Stimulated activated CD8-positive, alpha-beta memory T cell treated with anti-CD3 and anti-CD28 coated beads, Interleukin-7, amount 100 ng/mL, for 24 hours (primary cell): ENCODE measurements at places on chromosomes 3 and 15.

DNA sequence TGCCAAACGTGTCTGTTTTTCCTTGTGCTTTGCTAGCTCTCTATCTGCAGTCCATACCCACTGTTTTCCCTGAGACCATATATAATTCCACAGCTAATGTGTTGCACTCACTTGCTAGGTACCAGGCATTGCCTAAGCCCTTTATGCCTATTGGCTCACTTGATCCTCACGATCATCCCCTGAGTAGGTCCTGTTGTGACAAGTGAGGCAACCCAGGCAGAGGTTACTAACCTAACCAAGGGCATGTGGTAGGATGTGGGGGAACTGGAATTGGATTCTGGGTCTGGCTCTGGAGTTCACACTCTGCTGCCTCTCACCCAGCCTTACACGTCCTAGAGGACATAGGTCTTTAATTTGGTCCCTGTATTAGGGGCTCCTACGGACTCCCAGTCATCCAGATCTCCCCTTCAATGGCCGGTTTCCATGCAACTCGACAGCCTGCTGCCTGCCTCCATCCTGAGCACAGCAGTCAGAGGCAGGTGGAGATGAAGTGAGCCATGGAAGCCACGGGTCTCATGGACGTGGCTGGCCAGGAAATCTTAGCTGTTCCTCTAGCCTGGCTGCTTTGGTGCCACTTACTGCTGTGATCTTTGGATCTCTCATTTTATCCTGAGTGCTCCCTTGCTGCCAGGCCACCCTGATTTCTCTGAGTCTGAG, 38.9 kb upstream of the MYZAP start:
- DNase-seq: no peak

DNA sequence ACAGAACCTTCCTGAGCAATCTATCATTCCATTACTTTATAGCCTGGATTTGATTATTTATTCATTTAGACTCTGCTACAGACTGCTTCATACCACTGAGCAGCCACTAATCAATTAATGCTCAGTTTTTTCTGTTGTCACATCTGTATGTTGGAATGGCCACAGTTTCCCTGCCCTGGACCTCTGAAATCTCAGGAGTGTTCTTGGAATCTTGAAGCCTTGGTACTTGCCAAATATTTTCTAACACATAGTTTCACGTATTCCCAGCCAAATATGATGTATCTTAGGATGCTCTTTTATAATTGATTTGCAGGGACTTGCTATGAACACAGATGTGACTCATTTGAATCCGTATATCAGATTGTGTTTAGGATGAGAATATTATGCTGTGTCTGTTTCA, 225.8 kb downstream of the TAFA4 start:
- no peak for DNase-seq

- DNase-seq: no peak
Observed at GRCh38 chr15:44102675-44103254, 92.3 kb downstream of the FRMD5 start.

DNA sequence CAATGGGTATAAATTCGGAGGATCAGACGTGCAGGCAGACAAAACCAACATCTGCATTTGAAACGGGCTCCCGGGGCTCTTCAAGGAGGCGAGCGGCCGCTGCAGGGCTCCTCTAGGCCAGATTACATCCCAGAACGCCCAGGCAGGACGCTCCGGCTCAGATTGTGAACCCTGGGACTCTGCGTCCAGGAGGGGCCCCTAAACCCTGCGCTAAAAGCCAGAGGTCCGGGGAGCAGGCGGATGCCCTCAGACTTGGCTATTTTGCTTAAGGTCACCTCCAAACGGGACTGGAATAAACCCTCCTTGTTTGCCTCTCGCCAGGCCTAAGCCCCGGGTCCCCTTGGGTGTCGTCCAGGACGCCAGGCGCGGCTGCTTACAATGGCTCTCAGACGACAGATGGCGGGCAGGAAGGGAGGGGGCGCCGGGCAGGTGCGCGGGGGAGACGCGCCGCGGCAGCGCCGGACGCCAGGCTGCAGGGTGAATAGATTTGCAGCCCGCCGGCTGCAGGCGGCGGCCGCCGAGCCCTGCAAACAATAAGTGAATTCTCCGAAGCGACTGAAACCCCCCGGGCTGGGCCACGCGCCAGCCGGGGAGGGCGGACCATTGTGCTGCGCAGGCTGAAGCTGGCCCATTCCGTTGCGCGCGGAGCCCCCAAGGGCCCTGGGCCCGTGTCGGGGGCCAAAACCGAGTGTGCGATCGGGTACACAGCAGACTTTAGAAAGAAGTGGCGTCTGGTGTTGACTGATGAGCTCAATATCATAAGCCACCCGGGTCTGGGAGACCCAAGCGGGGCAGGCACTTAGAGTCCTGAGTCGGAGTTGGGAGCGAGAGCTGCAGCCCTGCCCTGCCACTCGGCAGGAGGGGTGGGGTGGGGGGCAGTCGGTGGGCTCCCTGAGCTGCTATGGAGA, 32.3 kb upstream of the AMOTL2 start:
- no peak for DNase-seq

DNA sequence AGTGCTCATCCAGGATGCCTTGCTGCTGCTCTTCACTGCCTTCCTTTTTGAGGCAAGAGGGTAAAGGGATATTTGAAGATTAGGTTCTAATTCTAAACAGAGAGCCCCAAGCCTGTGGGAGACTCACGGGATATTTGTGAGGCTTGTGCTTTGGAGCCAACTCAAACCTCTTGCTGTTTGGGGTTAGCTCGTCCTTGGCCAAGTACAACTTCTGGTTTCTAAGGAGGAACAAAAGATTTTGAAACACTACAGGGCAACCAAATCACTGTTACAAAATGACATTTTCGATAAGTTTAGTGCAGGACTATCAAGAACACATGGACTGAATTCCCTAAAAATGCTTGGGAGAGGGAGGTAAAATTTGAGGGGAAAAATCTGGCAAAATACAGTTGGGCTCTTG, 190.2 kb downstream of the RORA start:
- DNase-seq: no peak

DNA sequence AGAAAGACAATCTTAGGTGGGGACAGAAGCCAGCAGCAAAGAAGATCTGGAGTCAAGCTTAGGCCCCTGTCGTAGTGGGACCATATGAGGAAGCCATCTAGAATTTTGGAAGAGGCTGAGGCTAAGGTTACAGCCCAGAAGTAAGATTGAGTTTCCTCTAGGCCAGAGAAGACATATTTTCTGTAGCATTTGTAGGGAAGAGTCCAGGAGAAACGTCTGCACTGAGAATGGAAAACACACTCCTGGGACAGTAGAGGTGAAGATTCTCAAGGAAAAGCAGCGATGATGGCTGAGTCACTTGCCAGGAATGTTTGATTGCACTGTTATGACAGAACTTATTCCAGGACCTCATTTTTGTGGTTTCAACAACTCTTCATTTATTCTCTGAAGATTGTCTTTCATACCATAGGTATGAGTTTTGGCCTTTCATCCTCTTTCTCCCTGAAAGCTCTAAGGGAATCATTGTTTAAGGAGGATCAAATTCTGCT, 107.2 kb downstream of the GTPBP8 start:
- no peak for DNase-seq

- no peak for DNase-seq
Observed at GRCh38 chr15:80695911-80696661, 976 bp downstream of the ABHD17C start.

DNA sequence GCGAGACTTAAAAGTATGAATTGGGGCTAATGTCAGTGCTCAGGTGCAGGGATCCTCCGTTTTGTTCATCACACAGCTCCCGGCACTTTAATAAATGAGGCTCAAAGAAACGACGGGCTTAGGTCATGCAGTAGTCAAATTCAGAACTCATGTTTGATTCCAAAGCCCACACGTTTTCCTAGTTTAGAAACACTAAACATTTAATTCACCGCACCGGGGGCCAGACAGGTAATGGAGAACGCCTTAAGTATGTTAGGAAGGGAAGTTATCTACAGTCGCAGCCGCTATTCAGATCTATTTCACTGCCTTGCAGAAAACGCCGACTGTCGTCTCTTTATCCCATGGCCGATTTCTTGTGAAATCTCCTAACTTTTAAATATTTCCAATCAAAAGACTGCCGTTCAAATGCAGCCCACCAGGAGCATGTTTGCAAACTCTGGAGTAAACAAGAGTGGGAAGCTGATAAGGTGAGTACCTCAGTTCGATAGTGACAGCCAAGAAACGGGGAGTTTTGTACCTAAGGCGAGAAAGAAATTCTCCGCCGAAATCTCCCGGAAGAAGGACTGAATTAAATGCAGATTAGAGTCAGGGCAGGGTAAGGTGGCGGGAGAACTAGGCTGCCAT, 569 bp downstream of the HIGD2B start:
- DNase-seq: no peak

GRCh38 chr3:50627407-50628051, 10.6 kb downstream of the MAPKAPK3 start:
- DNase-seq: no peak

DNA sequence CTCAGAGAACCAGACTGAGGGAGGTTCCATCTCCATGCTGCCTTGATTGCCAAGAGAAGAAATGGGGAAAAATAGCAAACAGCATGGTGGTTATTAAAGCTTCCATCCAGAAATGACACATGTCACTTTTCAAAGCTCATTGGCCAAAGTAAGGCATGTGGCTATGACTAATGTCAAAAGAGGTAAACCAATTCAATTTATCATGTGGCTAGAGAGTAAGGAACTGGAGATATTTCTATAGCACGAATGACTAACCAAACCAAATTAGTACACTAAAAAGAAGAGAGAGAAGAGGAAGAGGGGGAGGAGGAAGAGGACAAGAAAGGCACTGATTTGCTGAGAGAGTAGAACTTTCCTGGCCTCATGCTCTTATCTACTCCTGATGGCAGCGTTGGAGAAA, 115.2 kb upstream of the SLC6A11 start:
- no peak for DNase-seq

DNA sequence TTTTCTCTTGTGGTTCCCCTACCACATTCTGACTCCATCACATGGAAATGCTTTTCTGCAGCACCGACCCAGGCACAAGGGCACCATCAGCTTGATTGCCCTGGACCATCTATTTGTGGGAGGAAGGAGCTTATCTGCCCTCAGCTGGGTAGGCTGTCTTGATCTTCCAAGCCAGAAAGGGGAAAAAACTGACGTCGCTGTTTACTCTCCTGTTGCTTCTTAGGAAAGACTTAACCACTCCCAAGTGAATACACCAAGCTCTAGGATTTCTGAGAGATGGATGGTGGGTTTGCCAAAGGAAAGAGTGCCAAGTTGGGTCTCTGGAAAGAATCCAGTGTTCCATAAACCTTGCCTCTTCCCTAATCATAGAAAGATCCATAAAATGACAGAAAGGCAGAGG, 4.0 kb downstream of the TNFAIP8L3 start:
- DNase-seq: no peak

DNA sequence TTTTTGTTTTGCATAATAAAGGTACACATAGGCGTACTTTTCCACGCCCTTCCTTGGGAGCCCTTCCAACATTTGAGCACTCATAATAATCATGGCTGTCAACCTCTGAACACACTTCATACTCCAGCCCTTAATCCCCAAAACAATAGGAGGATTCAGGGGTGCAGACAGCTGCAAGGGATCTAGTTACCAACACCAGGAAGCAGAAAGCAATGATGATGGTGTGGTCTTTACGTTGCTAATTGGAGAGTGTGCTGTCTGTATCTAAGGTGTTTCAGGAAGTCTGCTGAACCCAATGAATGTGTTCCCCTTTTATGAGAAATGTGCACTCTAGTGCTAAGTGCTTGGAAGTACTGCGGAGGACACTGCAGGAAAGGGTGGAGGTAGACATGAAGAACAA, 60.3 kb upstream of the PDZRN3 start:
- no peak for DNase-seq
